ENCODE measurements at places on chromosomes 3 and 15.

DNA sequence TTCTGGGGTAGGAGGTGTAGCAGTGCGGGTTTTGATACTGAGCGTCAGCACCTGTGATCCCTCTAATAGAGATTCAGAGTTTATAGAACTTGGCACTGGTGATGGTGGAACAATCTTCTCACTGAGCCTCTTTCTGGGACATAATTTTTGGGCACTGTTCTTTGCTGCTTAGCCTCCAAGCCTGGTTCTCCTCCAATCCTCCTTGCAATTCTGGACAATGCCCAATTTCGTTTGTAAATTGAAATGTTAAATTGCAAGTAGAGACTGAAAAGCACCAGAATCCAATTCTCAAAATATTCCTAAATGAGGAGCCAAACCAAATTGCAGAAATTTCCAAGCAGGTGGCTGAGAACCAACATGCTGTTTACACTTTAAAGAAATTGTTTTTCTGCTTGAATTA is 149.8 kb upstream of the ABI3BP start:
- DNase-seq, result no peak

GRCh38 chr3:133805384-133805701 is 272 bp upstream of the SRPRB start:
- DNase-seq, result no peak

GRCh38 chr3:149936812-149937230 is 33.9 kb downstream of the PFN2 start:
- DNase-seq, result peak; percentile 44

GRCh38 chr15:59691194-59691805 is 2.2 kb upstream of the BNIP2 start:
- peak; percentile 41 for DNase-seq

DNA sequence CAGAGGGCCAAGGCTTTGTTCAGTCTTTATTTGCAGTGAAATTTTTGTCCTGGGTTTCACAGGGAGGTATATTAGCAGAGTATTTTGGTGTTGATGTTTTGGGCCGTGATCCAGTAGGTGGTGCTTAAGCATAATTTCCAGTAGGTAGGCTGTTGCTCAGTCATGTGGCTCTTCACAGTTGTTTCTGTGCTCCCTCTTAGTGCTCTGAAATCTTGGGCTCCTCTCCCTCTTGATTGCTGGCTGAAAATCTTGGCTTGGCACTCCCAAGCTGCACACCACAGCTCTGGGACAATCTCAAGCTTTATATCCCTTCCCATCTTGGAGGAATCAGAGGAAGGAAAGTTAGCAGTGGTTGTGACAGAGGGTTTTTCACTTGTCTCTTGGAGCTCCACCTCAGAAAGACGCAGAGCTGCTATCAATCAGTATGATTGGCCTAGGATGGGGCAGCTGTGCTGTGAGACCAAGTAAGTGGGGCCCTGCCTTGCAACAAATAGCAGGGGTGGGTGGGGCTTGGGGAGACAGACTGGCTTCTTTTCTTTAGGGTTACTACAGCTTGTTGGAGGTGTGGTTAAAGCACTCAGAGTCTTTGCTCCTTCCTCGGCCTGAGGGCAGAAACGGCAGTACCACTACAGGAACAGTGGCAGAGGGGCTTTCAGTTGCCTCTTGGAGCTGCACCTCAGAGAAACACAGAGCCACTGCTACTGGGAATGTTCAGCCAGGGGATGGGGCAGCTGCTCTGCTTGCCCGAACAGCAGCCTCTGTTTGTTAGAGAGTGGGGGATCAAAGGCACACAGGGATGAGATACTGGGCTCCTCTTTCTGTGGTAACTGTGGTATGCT is 627.0 kb downstream of the SI start:
- DNase-seq, result no peak

DNA sequence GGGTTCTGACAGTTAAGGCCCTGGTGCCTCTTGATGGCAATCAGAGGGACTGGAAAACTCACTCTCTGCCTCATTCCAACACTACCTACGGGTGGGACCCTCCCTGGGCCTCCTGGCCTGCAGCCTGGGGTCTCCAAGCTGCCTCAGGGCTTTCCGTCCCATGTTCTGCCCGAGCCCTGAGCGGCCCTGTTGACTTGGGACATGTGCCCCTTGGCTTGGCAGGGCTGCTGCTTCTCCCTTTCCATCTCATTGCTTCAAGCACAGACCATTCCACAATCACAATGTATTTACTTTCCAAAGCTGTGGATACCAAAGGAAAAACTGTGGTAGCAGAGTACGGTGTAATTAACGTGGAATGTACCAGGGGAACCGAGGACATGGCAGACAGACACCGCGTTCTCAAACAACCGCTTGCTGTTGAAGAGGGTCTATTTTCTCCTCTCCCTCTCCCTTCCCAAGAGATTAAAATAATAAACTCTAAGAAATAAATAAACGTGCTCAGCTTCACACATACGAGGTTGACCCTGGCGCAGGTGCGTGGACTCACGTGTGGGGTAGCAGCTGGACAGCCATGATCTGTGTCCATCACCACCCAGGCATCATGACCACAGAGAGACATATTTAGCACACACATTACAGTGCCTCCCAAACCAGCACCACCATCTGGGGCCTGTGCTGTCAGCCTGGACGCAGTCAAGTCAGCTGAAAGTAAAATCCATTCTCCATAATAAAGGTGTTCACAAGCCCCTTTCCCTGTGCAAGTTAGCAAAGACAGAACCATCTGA is 172.0 kb downstream of the XXYLT1 start:
- no peak for DNase-seq

- no peak for DNase-seq
These were observed 89.9 kb downstream of the ATP10A start for GRCh38 chr15:25773248-25773647.

GRCh38 chr3:132545471-132545870 is 51.6 kb upstream of the ACKR4 start:
- no peak for DNase-seq

DNA sequence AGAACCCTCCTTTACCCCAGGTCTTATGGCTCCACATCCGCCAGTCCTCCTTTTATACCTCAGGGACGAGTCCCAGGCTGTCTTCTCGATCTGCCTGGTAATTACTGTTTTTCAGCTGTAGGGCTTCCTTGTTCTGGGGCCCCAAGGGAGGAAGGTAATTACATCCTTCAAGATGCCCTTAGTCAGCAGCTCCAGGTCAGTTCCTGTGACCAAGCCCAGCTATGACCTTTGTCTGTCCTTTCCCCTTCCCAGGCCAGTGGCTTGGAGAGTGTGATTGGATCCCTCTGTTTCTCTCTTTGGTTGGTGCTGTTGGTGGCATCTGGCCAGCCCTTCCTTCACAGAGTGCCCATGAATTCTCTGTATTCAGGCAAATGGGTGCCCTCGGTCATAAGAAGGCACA is 92.6 kb downstream of the AAGAB start:
- DNase-seq, result no peak

- no peak for DNase-seq
These were observed 266.3 kb downstream of the RPLP1 start for GRCh38 chr15:69718916-69719315.

GRCh38 chr15:89131731-89132130 is 43.5 kb downstream of the ABHD2 start:
- DNase-seq, result no peak

DNA sequence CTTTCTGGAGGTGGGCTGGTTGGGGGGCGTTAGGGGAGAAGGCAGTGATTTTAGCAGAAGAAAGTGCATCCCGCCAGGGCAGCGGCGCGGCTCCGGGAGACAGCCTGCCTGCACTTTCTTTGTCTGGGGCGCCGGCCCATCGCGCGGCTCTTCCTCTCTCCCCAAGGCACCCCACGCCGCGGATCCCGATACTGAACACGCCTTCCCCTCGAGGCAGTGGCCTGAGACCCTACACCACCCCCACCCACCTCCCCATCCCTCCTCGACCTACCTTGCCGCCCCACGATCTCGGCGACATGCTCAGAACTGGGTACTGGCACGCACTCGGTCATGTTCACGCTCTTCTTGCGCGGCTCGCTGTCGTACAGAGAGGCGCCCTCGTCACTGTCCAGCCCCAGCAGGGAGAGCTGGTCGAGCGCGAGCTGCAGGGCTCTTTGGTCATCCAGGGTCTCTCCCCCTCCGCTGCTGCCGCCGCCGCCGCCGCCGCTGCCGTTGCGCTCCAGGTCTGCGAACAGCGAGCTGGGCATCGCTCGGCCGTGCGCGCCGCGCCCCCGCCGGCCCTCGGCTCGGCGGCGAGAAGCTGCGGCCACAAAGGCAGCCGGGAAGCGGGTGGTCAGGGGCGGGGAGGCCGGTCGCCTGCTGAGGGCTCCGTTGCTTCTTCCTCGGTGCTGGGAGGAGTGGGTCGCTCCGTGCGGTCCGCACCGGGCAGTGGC is 483 bp downstream of the MEX3B start:
- peak; percentile 49 for DNase-seq

- no peak for DNase-seq
These were observed 127.2 kb downstream of the EBLN2 start for GRCh38 chr3:73188707-73189106.

DNA sequence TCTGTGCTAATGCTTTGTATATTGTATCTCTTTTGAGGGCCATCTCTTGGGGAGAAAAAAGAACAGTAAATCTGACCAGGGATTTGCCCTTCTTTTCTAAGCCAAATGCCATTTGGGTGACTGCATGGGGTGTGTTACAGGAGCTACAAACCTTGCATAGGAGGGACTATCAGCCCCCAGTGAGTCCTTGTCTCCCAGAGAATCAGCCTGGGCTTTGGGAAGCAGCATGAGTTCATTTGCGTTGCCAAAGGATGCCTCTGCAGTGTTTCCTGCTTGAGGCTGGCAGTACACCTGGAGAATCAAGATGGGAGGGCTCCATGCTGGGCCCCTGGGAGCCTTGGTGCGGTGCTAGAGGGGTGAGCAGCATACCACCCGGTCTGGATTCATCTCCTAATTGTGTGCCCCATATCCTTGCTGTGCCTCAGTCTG is 49.6 kb upstream of the POLG start:
- no peak for DNase-seq

DNA sequence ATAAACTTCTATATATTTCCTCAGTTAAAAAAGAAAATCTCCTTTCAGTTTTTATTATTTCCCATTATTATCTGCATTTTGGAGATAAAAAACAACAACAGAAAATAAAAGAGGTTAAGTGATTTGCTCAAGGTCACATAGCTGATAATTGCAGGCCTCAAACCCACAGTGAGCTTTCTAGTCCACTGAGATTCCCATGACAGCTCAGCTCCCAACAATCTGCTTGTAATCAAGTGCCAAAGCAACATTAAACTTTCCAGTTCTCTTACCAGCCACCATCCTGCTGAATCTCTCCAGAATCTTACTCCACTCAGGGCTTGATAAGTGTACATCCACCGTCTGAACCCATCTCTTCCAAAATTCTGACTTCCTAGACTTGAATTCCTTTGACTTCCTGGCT is 318.2 kb upstream of the SEMA6D start:
- no peak for DNase-seq

DNA sequence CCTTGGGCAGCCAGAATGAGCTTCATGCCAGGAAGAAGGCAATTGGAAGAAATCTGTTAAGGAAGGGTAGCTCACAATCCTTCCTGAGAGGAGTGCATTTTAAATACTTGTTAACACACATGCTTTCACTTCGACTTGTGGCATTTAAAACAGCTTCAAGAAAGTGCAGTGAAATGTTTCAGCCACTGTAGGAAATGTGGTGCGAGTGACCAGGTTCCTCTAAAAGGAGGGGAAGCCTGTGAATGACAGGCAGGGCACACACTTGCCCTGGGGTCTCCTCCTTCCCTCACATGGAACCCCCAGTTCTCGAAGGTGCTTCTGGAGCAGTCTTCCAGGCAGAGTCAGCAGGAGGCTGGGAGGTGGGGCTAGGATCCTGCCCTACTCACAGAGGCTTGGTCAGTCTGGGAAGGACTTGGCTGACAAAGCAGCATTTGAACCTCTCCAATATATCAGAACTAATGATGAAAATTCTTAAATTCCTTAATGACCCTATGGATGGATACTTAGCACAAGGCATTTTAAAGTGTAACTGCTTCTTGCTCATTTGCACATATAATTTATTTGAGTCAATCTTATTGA is 358.6 kb downstream of the CHST2 start:
- no peak for DNase-seq

DNA sequence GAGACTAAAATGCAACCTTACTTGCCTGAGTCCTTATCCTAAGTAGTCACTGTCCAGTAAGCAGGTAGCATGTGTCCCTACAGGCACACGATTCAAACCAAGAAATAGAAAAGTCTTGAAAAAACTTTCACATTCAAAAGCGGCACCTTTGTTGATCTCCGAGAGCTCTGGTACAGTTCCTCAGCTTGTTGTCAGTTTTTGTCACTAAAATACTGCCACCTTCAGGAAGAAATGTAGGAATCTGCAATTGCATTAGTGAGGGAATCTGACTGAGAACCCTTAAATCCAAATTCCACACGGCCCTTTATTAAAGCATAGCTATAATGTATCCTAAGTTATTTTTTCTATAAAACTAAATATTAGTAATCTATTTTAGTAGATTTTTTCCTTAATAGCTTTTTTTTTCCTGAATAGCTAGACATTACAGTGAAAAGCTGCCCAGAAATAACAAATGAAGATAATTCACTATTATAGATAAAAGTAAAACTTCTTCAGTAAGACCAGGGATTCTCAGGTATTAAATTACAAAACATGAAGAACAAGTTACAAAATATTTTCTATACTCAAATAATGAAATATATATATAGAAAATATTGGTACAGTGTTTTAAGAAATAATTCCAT is 44.0 kb downstream of the CCDC54 start:
- DNase-seq, result peak; percentile 58

DNA sequence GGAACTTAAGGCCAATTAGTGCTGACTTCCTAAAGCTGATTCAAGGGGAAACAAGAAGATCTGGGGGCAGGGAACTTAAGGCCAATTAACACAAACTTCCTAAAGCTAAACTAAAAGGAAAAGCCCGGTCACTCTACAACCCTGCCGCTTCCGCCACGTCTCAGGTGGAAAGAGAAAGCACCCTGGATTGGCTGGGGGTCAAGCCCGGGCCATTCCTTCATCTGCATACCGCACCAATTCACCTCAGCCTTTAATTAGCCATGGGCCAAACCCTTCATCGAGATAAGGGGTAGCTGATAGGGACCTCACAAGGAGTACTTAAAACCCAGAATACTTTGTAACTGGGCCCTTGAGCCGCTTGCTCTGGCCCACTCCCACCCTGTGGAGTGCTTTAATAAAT is 14.4 kb downstream of the TMPRSS7 start:
- no peak for DNase-seq

DNA sequence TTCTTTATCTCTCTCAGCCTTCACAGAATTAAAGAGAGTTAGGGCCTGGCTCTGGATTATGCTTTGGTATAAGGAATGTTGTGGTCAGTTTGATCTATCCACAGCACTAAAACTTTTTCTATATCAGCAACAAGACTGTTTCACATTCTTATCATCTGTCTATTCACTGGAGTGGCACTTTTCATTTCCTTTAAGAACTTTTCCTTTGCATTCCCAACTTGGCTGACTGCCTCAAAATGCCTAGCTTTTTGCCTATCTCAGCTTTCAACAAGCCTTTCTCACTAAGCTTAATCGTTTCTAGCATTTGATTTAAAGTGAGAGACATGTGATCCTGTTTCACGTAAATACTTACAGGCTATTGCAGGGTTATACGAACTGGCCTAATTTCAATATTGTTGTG is 471.8 kb downstream of the GBE1 start:
- no peak for DNase-seq

GRCh38 chr15:75836959-75837334 is 6.3 kb upstream of the UBE2Q2 start:
- DNase-seq, result peak; percentile 67
